Hepatic stellate cell (primary cell): ENCODE measurements at places on chromosomes 4 and X.

- DNase-seq: no peak
Observed at GRCh38 chr4:170270628-170271027, 180.9 kb upstream of the AADAT start.

DNA sequence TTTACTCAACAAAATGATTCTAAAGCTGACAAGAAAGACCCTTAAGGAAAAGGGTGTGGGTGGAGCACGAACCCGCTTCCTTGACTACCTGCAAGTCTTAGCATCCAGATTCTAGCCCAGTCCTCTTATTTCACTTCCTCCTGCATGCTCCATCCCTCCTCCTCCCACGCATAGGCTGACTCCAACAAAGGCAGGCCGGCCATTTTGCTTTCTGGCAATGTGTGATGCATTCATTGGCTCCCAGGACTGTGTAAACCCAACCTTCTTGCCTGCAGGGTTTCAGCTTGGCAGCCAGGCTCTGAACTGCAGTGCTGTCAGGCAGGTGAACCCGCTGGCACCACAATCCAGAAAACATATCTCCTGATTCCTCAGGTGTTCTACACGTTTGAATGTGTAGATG is 39.3 kb downstream of the RTL9 start:
- no peak for DNase-seq

- no peak for DNase-seq
Observed at GRCh38 chr4:8646296-8647093, 53.9 kb downstream of the CPZ start.

GRCh38 chr4:111027526-111027925 is 404.6 kb upstream of the PITX2 start:
- no peak for DNase-seq

DNA sequence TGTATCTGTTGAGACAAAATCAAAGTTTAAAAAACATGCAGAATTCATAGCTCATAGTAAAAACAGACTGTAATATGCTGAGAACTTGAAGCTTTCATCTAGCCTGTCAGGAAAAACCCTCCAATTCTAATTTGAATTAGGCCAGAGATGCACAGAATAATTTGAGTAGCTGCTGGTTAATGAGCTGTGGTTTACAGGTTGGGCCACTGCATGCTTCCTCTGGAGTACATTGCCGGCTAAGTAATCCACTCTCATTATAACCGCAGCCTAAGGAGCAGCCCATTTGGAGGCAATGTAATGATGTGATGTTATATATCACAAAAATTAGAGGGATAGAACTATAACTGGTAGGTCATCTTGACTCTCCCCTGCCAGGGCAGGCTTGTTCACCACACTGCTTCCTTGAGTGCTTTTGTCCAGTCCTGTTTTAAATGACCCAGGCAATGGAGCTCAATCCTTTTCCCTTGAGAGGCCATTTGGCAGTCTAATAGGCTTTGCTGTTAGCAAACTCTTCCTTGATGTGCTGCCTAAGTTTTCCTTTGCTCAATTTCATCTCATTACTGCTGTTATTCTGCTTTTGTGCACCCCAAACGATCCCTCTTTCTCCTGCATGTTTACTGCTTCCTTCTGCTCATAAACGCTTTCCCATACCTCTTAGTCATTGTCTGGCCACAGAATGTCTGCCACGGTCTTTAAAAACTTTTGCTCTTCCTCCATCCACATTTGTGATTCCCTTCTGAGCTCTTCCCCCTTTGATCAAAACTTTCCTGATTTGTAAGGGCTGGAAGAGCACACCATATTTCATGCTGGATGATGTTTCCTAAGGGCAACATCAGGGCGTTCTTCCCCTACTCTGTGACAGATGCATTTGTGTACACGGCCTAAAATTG is 230.9 kb downstream of the C4orf33 start:
- no peak for DNase-seq
